ENCODE measurements at places on chromosomes 1 and 21.

DNA sequence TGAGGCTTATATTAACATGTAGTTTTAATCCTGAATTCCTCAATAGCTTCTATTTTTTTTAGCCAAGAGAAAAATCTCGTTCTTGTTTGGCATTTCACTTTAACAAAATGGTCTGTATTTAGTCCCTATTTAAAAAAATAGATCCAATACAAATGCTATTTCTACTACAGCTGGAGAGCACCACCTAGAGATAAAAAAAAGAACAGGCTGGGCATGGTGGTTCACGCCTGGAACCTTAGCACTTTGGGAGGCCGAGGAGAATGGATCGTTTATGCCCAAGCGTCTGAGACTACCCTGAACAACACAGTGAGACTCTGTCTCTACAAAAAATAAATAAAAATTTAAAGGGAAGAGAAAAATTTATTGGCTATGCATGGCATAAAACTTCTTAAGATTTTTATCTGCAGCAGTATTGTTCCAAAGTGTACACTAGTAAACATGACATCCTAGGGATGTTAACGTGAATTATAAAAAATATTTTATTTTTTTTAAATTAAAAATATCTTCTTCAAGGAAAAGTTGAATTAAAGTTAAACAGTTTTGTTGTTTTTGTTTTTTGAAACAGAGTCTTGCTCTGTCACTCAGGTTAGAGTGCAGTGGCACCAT lies 4.4 kb downstream of the ST7L start:
- peak; percentile 40 for DNase-seq

DNA sequence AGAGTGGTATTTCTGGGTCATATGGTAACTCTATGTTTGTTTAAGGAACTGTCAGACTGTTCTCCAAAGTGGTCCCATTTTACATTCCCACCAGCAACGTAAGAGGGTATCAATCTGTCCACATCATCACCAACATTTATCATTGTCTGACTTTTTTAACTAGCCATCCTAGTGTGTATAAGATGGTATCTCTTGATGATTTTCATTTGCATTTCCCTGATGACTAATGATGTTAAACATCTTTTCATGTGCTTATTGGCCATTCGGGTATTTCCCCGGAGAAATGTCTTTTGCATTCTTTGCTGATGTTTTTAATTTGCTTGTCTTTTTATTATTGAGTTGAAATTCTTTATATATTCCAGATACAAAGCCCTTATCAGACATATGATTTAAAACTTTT lies 370.1 kb upstream of the NR5A2 start:
- no peak for DNase-seq

GRCh38 chr1:43786960-43787359 lies 79.6 kb downstream of the ST3GAL3 start:
- DNase-seq, result no peak

- peak; percentile 16 for DNase-seq
Measured at GRCh38 chr1:48552420-48552819, 80.4 kb upstream of the SPATA6 start.

DNA sequence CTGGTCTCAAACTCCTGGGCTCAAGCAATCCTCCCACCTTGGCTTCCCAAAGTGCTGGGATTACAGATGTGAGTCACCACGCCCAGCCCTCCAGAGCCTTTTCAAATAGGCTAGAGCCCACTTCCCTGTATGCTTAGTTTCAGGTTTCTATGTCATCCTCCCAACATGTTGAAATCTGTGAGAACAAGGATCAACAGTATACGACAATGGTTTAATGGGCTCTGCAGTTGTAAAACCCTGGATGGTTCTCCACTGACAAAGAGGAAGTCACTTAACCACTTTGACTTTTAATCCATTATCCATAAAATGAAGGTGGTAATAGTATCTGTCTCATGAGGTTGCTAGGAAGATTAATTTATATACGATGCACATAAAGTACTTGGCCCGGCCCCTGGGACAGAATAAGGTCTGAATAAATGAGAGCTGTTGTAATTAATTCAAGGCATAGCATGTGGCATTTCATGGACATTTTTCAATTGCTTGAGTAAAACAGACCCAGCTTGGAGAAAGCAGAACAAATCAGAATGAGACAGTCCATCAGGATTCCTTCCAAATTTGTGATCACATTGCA lies 113.9 kb upstream of the ZNF648 start:
- no peak for DNase-seq

DNA sequence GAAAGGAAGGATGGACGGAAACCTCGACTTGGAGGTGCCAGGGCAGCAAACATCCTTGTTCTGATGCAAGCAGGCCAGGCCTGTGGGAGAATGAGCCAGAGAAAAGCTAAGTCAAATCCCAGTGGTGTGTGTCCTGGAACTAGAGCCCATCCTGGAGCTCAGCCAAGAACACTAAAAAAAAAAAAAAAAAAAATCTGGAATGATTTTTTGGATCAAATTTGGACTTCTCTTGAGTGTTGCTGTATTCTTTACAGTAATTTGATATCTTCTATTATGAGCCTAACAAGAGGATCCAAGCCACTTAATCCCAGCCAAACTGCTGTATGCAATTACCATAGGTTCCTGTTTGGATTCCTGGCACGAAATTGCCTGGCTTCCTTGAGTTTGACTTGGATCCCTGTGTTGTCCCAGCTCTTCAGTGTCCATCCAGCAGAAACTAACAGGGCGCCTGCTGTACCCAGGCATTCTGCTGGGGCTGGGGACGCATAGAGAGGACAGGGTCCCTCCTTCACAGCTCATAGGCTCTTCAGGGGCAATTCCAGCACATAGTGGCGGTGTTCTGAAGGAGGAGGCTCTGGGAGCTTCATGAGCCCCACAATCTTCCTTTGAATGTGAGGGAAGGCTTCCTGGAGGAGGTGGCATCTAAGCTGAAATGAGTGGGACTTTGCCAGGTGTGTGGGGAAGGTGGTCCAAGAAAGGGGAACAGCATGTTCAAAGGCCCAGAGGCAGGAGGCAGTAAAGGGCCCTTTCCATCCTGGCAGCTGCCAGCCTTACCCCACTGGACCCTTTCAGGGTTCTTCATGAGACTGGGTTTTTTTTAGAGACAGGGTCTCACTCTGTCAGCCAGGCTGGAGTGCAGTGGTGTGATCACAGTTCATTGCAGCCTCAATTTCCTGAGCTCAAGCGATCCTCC lies 24.7 kb downstream of the EPHX1 start:
- no peak for DNase-seq

- DNase-seq, result peak; percentile 55
Measured at GRCh38 chr1:100353071-100353801, 930 bp downstream of the CDC14A start.

GRCh38 chr1:59788825-59789224 lies 25.9 kb upstream of the HOOK1 start:
- no peak for DNase-seq

DNA sequence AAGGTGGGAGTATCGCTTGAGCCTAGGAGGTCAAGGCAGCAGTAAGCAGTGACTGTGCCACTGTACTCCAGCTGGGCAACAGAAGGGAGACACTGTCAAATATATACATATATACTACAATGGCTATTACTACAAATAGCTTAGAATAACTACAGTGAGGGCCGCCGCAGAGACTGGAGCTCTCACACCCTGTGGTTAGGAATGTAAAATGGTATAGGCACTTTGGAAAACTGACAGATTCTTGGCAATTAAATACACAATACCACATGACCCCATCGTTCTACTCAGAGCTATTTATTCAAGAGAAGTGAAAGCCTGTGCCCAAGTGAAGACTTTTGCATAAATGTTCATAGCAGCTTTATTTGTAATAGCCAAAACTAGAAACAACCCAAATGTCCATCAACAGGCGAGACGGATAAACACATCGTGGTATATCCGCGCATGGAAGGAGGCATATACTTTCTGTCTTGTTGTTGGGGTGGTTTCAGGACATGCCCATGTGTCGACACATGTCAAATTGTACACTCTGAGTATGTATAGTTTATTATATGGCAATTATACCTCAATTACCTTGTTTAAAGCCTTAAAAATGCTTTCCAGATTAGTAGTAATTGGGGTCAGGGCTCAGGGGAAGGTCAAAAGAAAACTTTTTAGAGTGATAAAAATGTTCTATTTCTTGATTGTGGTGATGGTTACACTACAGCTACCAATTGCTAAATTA lies 123.4 kb downstream of the RIPK4 start:
- no peak for DNase-seq

- DNase-seq, result no peak
Measured at GRCh38 chr1:218249338-218250140, 35.6 kb upstream of the RRP15 start.

DNA sequence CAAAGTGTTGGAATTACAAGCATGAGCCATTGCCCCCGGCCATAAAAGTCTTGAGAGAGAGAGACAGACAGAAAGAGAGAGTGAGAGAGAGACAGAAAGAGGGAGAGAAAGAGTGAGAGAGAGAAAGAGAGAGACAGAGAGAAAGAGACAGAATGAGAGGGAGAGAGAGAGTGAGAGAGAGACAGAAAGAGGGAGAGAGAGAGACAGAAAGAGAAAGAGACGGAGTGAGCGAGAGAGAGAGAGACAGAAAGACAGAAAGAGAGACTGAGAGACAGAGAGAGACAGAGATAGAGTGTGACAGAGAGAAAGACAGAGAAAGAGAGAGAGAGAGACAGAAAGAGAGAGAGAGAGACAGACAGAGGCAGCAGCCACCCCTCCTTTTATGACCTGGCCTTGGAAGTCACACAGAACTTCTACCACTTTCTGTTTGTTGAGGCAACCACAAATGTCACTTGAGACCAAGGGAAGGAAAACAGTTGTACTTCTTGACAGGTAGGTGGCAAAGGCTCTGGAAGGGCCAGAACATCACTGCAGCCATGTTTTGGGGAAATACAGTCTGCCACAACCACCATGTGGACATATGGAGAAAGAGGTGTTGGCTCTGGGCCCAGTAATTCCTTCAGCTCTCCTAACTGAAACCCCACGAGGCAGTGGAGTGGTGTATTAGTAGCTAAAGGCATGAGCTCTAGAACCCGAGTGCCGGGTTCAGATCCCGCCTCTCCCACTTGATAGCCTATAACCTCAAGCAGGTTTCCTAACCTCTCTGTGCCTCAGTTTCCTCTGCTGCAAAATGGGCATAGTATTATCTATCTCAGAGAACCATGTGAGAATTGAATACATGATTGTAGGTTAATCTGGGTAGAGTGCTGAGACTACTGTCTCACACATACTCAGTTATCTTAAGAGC lies 50.6 kb downstream of the TNFRSF8 start:
- no peak for DNase-seq

DNA sequence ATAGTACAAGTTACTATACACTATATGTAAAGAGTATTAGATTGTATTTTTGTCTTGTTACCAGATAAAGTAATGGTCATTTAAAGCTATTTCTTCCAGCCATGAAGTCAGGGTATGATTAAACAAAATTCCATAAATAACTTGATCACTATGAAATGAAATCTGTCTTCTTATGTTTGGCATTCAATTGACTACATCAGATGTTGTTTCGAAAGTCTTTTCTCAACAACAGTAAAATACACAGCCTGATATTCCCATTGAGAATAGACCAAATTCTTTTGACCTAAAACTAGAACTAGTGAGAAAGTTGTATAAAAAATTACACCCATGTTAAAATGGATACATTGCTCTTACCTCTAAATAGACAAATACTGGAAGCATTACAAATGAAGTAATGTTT lies 134.6 kb upstream of the ADAMTS5 start:
- DNase-seq, result no peak

- DNase-seq, result no peak
Measured at GRCh38 chr1:174243451-174244000, 84.2 kb downstream of the RABGAP1L start.

GRCh38 chr1:44110916-44111315 lies 7.7 kb upstream of the KLF17 start:
- no peak for DNase-seq

DNA sequence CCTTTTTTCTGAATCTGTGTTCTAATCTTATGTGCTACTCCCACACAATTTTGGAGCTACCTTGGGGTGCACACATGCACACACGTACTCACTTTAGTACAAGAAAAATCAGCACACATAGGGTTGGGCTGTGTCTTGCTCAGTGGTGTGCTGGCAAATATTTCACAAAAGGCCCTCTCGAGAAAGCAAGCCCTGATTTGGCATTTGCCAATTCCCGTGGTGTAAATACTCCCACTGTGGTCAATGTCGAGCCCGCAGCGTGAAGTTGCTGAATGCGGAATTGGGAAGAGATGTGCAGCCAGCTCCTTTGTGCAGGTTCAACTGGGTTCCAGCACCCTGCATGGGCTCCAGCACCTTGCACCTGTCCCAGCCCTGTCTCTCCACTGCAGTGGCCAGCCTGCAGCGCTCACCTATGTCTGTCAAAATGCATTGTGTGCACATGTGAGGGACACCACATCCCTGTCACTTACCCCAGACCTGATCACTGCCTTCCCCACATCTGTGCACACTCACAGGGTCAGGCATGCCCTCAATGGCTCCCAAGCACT lies 78.4 kb upstream of the WNT4 start:
- DNase-seq, result no peak

DNA sequence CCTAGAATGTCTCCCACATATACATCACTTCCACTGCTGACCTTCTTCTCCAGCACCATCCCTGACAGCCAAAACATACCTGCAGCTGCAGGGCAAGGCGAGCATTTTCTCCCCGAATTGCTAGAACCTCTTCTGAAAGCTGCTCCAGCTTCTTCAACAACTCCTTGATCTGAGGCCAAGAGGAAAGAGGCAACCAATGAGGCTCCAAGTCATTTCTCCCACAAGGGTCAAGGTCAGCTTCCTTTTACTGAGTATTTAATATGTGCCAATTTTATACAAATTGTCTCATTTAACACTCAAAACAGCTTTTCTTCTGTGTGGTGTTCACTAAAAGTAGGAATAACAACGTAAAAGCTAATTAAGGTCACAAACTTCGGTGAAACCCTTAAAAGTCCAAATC lies 9.4 kb upstream of the PIAS3 start:
- no peak for DNase-seq

GRCh38 chr1:200415227-200415626 lies 5.4 kb upstream of the ZNF281 start:
- no peak for DNase-seq

- DNase-seq, result peak; percentile 85
Measured at GRCh38 chr1:160437432-160438316, 37.3 kb downstream of the VANGL2 start.

DNA sequence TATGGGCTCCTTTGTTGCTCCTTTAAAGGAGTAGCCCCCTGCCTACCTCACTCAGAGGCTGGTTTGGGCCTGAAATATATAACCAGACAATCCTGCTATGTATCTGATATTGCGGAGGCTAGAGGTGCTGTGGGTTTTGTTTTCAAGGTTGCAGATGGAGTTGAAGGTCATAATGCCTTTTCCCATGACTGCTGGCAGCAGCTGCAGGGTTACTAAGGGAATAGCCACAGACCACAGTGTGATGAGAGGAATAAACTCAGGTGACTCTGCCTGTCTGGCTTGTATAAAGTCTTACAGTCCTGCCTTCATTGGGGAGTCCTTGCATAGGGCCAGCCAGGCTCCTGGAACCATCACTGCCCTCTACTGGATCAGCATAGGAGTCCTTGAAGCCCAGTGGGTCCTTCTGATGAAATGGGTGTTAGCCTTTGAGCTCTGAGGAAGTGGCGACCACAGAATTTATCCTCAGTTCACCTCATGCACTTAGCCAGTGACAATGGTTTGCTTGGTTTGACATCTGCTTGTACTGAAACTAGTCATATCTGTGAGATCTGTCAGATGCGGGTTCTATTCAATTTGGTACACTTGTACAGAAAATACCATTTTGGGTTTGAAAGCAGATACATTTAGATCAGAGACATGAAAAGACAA lies 174.4 kb upstream of the HMCN1 start:
- DNase-seq, result peak; percentile 91

GRCh38 chr1:3069491-3070308 lies 697 bp downstream of the PRDM16 start:
- peak; percentile 11 for DNase-seq

Measured in activated CD4-positive, alpha-beta T cell treated with anti-CD3 and anti-CD28 coated beads, Interleukin-10, Interleukin-2, amounts not matched to agents 100 ng/mL and 50 ng/mL, durations not matched to agents 16 hours and 8 hours (primary cell).